ENCODE measurements at places on chromosomes 5 and 9.

- no peak for DNase-seq
Measured at GRCh38 chr5:9927521-9927997, 297.4 kb upstream of the TAS2R1 start.

GRCh38 chr5:124867137-124867704, 120.8 kb upstream of the ZNF608 start:
- no peak for DNase-seq

DNA sequence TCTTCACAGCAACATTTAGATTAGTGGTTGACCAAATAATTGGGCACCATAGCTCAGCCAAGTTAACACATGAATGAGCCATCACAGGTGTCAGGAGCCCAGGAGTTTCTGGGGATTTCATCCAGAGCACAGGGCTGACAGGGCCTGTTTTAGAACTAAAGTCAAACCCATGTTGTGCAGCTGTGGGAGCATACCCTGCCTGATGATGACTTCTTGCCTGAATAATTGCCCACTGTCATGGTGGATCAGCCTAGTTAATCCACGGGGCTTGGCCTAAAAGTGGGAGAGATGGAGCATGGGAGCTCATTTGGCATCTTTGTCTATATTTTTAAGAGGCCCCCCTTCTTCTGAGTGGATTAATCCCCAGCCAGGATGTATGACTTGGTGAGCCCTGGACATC, 105.6 kb upstream of the GDNF start:
- no peak for DNase-seq

- DNase-seq: no peak
Measured at GRCh38 chr9:68545033-68545705, 4.5 kb upstream of the TMEM252 start.

Measured in GM12891 (cell line).